Central memory CD4-positive, alpha-beta T cell (primary cell): ENCODE measurements at places on chromosomes 2 and 18.

- no peak for DNase-seq
These were observed 285.0 kb upstream of the KCNH7 start for GRCh38 chr2:163123526-163123925.

- no peak for DNase-seq
These were observed 60.3 kb upstream of the NFE2L2 start for GRCh38 chr2:177324797-177325196.

- DNase-seq: no peak
These were observed 130.0 kb downstream of the ARL4C start for GRCh38 chr2:234366891-234367290.

- DNase-seq: peak; percentile 46
These were observed 617 bp downstream of the FOSL2 start for GRCh38 chr2:28393114-28393836.

- no peak for DNase-seq
These were observed 219.9 kb downstream of the EXOC6B start for GRCh38 chr2:72605836-72606442.

DNA sequence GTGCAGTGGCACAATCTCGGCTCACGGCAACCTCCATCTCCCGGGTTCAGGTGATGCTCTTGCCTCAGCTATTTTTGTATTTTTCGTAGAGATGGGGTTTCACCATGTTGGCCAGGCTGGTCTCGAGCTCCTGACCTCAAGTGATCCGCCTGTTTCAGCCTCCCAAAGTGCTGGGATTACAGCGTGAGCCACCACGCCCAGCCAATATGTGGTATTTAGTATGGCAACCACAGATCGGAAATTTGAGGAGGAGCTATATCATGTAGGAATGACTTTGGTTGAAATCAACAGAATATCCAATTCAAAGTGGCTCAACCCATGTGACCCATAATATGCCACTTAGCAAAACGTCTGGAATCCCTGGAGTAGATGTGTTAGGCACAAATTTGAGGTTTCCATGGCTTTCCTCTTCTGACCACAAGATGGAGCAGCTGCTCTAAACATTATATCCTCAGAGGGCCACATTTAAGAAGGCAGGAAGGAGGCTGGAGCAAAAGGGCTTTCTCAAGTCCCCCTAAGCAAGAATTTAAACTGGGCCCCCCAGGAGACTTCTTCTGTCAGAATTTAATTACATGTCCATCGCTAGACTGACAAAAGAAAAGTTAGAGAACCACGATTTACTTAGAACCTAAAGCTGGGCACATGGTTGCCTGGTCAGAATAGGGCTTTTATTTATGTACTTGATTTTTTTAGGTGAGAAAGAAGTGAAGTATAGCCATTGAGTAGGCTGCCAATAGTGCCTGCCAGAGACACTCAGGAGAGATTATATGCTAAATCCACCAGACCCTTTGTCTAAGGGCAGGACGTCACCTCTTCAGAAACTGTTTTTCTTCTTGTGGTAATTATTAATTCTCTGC lies 49.6 kb upstream of the ITSN2 start:
- DNase-seq: peak; percentile 50

DNA sequence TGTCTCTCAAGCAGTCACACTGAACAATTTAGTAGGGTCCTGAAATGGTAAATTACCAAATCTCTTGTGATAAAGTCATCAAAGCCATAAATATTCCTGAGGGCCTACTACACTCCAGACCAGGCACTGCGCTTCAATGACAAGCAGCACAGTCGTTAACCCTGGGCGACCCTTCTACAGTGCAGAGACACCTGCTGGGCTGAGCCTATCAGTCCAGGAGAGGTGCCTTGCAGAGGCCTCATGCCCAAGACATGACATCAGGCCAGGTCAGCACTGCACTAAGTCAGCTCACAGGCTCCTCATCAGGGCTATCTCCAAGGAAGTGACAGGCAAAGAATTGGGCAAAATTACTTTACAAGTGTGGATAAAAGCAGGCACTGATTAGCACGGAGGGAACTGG lies 166.4 kb upstream of the EPB41L3 start:
- no peak for DNase-seq

DNA sequence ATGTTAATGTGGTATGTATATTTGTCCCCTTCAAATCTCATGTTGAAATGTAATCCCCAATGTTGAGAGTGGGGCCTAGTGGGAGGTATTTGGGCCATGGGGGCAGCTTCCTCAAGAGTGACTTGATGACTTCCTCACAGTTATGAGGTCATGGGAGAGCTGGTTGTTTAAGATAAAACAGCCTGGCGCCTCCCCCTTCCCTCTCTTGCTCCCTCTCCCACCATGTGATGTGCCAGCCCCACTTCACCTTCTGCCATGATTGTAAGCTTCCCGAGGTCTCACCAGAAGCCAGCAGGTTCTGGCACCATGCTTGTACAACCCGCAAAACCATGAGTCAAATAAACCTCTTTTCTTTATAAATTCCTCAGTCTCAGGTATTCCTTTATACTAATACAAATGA lies 258.3 kb upstream of the POU3F3 start:
- DNase-seq: no peak

GRCh38 chr2:239762106-239762505 lies 263.0 kb downstream of the NDUFA10 start:
- no peak for DNase-seq

GRCh38 chr2:71235930-71236587 lies 9.2 kb upstream of the PAIP2B start:
- no peak for DNase-seq

GRCh38 chr2:43097644-43098408 lies 128.6 kb downstream of the ZFP36L2 start:
- no peak for DNase-seq

GRCh38 chr2:224469374-224469964 lies 67.6 kb upstream of the FAM124B start:
- no peak for DNase-seq

DNA sequence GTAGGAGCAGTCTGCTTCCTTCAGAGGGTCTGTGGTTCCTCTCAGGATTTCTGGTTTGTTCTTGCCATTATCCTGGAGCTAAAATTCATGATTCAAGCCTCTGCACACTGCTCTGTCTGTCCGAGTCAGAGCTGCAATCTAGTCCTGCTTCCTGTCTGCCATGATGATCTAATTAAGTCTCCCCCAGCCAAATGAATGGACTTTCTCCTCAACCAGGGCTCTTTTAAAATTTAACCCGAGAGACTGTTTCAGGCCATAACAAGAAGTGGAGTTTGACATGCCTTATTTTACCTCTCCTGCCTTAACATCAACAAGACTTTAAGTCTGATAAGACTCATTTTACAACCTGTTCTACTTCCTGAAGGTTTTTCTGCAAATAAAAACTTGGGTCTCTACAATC lies 1009.6 kb upstream of the DDX18 start:
- no peak for DNase-seq

GRCh38 chr18:38909972-38910371 lies 1344.4 kb upstream of the CELF4 start:
- no peak for DNase-seq

GRCh38 chr2:181995289-181995688 lies 9.6 kb downstream of the PPP1R1C start:
- no peak for DNase-seq

DNA sequence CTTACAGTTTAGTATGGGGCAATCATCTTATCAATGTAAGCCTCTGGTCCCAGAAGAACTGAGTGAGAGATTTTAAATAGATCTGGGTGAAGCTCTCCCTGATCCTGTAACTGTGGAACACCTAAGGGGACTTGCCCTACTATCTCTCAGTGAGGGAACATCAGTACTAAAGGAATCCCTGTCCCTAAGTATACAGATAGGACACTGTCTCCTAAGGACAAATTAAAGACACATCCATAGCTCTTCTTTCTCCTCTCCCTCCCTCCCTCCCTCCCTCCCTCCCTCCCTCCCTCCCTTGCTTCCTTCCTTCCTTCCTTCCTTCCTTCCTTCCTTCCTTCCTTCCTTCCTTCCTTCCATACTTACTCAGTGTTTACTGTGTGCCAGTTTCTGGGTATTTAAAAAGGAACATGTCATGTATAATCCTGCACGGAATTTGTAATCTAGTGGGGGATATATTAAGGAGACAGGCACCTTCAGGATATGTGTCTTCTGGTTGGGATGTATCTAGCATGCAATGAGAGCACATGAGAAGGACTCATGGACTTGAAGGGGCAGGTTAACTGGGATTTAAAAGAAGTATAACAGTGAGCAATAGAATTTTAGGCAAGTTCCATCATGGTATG lies 222.2 kb upstream of the ATP5MC3 start:
- DNase-seq: no peak

GRCh38 chr18:24736662-24737330 lies 276.4 kb downstream of the HRH4 start:
- no peak for DNase-seq

DNA sequence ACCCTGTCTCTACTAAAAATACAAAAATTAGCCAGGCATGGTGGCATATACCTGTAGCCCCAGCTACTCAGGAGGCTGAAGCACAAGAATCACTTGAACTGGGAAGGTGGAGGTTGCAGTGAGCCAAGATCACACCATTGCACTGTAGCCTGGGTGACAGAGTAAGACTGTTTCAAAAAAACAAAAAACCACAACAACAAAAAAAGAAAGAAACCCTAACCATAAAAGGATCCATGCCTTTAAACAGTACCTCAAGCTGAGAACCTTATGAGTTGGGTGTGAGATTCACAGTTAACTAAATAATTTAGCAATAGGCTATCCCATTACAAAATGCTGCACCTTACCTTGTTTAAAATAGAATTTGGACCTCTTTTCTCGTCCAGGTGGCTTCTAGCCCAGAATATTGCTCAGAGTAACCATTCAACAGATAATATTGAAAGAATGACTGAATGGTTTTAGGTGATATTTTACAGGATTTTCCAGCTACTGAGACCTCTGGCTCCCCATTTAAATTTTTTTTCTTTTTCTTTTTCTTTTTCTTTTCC lies 6.4 kb downstream of the DPYSL5 start:
- no peak for DNase-seq

- DNase-seq: no peak
These were observed 91.3 kb downstream of the ZBTB7C start for GRCh38 chr18:48317781-48318381.

DNA sequence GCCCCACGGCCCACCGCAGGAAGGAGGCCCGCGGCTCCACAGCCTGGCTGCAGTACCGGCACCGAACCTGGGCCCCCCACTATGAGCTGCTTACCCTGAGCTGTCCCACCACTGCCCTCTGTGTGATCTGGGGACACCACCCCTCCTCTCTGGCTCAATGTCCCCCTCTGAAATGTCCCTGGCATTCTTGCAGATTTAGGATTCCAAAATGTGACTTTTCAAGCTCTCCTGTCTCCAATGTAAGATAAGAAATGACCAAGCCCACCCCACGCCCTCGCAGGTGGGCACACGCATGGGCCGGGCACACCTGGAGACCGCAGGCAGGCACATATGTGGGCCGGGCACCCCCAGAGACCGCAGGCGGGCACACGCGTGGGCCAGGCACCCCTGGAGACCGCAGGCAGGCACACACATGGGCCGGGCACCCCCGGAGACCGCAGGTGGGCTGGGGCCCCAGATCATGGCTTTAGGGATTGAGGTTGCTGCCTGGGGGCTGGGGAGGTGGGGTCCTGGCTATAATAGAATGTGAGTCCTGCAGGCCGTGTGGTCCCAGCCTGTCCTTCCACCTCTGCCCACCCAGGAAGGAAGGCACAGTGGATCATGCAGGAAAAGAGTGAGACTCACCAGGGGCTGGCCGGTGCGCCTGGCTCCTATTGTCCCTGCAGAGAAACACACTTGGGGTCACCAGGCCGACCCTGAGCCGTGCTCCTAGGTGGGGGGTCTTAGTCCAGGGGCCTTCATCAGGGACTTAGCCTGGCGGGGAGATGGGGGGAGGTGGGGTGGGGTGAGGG lies 7.2 kb downstream of the PDCD1 start:
- no peak for DNase-seq

GRCh38 chr18:14781671-14782070 lies 33.7 kb downstream of the ANKRD30B start:
- no peak for DNase-seq

DNA sequence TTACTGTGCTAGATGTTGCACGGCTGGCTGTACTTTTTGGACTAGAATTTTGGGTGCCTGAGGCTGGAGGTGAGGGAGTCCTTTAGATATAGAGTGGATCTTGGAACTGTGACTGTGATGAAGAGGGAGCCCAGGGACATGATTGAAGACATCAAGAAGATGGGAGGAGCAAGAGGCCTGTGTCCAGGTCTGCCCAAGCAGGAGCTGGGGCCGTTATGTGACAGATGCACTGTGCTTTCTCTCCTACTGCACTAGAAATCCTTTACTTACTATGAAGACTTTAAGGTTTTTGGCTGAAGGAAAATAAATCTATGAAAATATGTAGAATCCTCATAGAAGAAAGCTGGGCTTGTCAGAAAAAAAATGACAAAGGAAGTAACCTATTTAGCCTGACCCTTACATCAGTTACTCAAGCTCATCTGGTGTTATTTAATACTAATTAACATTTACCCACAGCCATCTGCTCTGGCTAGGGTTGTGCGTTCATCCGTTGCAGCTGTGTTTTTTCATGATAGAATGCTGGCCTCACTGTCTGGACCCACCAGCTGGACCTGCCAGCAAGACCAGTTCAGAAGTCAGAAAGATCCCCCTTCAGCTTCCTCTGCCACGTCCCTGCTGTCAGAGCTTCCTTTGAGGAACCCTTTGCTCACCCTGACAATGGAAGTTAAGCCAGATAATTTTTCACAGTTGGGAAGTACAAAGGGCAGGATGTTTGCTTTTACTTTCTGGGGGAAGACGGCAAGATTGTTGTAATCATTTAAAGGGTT lies 16.7 kb downstream of the TSN start:
- DNase-seq: no peak

DNA sequence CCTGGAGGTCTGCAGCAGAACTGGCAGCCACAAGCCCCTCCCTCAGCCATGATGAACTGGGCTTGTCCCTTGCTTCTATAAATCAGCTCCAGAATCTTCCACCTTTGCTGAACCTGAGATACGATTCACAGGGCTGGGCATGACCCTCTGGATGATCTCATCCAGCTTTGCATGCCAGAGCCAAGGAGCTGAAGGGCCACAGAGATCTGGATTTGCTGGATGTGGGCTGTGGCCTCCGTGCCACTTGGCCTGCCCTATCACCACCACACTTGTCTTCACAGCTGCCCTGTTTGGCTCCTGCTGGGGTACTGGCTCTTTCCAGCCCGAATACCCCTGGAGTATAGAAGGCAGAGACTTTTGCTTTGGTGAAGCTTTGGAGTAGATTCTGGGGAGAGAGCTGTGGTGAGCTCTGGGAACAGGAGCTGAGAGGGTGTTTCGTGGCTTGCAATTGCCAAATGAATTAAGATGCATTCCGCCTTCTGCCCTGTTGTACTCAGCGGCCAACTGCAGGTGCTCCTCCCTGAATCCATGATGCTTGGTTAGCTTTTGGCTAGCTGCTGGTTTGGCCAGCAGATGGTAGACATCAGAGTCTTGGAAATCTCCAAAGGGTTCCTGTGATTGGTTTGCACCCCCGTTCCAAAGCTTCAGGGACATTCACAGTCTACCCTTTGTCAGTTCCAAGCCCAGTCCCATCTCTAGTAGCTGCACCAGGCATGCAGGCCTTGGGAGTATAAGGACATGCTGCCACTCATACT lies 30.9 kb upstream of the GIGYF2 start:
- no peak for DNase-seq

DNA sequence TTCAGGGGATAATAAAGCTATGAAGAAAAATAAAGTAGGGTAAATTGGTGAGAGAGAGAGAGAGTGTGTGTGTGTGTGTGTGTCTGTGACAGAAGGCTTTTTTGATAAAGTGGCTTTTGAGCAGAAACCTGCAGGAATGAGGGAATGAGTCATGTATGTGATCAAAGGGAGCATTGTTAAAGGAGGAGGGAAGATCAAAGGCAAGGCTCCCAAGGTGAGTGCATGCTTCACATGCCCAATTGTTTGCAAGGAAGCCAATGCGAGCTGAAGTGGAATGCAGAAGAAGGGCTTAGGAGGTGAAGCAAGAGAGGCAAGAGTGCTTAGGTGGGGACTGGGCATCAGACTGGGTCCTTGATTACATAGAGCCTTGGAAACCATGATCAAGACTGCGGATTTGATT lies 96.8 kb downstream of the DNAH6 start:
- no peak for DNase-seq
